Activated CD8-positive, alpha-beta memory T cell treated with anti-CD3 and anti-CD28 coated beads for 1 hour (primary cell): ENCODE measurements at places on chromosomes 4 and X.

DNA sequence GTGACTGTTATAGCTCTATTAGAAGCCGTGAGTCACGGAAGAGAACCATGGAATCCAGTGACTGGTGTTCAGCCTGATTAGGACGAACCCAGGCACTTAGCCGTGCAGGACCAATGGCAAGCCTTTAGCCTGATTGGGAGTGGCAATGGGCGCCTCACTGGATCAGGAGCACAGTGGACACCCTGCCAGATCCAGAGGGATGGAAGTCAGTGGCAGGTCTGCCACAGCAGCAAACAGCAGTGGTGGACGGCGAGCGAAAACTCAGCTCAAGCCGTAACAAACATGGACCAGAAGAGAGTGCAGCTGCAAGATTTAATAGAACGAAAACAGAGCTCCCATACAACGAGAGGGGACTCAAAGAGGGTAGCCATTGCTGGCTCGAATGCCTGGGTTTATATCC lies 1326.5 kb downstream of the ADGRL3 start:
- DNase-seq: no peak

- no peak for DNase-seq
Observed at GRCh38 chr4:184402239-184402638, 72.1 kb downstream of the IRF2 start.

GRCh38 chr4:120003193-120003592 lies 63.5 kb downstream of the MAD2L1 start:
- no peak for DNase-seq

- DNase-seq: no peak
Observed at GRCh38 chr4:71360844-71361243, 22.0 kb downstream of the SLC4A4 start.

DNA sequence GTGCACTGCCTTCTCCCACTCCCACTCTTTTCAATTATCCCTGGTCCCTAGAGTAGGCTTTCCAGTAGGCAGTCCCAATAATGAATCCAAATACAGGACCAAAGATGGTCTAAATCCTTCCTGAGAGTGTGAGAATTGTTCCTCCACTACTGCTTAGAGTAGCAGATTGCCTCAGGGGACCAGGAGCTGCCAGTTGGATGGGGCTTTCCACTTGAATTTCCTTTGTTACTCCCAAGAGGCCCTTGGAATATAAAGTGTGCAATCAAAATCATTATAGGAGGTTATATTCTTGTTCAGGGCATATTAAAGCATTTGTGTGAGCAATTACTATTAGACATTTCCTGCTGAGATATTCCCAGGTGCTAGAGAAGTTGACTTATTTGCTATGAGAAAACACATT lies 156.6 kb upstream of the TLL1 start:
- no peak for DNase-seq

GRCh38 chr4:165656829-165657490 lies 216.1 kb upstream of the TLL1 start:
- DNase-seq: no peak

DNA sequence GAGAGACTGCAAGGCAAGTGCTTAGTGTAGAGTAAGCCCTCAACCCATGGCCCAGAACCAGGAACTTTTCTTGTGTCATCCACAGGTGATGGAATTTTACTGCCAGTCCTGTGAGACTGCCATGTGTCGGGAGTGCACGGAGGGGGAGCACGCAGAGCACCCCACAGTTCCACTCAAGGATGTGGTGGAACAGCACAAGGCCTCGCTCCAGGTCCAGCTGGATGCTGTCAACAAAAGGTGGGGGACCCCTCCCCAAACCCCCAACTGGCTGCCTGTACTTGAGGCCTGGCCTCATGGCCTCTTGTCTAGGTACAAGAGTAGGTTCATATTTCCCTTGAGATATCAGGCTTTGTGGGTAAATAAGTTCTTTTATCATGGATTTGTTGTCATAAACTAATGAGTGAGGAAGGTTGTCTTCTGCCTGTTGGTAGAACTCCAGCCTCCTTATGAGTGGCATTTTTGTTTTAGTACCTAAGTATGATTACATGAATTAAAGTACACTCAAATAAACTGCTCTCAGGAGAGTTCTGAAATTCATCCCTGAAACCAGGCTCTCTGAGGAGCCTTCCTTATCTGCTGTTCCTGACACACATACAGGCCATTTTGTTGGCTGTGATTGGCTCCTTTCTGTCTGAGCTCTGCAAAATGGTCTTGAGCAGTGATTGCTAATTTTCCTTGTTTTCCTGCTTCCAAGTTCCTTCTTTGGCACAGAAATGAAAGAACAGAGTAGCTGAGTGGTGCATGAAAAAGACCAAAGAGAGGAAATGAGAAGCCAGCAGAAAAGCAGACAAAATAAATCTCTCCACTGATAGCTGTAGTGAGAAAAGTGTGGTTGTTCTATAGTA lies 51.4 kb upstream of the MND1 start:
- DNase-seq: no peak

DNA sequence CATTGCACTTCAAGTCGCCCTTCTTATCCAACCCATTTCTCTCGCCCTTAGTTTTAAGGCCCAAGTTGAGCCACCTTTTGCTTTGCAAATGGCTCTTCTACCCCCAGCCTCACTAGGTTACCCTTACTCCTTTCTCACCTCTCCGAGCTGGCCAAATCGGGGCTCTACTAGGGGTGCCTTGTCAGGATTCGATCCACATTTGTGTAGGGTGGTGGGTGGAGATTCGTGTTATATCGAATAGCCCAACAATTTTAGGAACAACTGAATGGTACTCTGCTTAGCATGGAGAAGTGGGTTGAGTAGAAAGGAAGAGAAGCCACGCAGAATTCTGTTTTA lies 3.5 kb downstream of the SLIT2 start:
- no peak for DNase-seq

DNA sequence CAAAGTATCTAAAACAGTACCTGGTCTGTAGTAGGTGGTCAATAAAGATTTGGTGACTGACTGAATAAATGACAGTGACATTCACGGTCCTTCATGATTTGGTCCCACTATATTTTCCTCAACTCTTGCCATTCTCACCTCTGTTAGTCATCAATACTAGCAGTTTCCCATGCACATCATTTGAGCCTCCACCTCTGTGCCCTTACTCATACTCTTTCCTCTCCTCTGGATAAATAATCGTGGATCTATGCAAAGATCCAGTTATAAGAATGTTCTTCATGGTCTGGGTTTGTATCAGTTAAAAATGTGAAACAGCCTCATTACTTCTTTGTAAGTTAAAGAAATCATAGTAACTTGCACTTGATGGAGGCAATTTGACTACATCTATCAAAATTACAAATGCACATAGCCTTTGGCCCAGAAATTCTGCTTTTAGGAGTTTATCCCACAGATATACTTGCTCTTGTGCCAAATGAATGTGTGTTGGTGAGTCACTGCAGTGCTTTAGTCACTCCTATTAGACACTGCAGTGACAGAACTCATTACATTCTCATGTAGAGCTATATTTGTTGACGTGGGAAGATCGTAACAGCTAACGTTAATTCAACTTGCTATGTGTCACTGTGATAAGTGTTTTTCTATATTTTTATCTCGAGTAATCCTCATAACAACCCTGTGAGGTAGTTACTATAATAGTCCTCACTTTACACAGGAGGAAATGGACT lies 121.9 kb upstream of the SMIM10 start:
- no peak for DNase-seq

DNA sequence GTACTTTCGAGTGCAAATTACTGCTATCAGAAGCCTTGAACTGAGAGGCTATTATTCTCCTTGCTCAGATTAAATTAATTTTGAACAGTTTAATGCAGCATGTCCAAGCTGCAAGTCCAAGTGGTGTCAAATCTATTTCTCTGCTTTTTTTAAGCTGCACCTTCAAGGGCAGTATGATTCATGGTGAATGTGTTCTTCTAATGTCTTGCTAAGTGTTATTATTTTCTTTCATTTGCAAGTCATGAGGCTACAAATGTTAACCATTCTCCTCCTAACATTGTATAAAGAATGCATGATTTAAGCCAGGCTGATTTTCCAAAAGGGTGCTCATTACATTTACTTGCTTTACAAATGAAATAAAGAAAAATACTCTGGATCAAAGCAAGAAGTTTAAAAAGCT lies 200.4 kb downstream of the TEX13C start:
- no peak for DNase-seq

DNA sequence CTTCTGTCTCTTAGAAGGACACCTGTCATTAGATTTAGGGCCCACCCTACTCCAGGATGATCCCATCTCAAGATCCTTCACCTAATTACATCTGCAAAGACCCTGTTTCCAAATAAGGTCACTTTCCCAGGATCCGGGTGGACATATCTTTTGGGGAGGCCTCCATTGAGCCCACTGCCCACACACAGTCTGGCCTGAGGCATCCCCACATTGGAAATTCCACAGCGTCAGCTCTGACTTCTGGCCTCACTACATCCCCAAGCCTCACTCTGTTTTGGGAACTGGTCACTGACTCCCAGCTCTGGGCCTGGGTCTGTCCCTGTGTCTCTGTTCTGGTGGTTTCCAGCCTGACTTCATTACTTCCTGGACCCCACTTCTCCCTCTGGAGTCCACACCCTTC lies 285.5 kb downstream of the CRLF2 start:
- no peak for DNase-seq

GRCh38 chr4:128863312-128864075 lies 54.0 kb downstream of the JADE1 start:
- peak; percentile 49 for DNase-seq

DNA sequence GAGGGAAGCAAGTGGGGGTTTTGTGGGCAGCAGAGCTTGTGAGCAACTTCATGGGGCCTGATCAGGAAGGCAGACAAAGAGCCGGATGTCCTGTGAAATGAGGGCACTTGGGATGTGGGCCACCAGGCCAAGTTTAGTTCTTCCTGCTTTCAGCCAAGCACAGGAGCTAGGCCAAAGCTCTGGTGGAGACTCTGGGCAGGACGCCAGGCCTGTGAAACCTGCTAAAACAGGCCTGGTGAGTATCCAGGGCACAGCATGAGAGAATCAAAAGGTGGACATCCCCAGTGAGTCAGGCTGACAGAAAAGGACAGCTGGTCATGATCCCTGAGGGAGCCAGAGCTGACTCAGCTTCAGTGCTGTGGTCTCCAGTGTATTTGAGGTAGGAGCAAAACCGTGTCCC lies 95.7 kb downstream of the NPNT start:
- DNase-seq: no peak

DNA sequence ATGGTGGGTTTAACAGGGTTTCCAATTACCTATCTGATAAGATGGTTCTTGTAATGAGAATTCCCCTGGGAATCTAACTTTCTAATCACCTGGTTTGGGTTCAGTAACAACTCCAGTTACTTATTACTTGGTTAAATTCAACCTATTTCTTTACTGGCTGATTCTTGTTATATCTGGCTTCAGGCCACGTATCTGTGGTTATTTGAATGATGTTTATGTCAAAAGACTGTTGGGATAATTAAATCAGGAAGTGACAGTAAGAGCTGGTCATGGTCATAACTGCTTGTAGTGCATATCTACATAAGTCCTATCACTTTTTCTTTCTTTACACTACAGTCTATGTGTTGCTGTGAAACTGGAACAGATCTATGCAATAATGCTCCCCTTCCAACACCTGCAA lies 108.1 kb downstream of the MID1 start:
- no peak for DNase-seq

DNA sequence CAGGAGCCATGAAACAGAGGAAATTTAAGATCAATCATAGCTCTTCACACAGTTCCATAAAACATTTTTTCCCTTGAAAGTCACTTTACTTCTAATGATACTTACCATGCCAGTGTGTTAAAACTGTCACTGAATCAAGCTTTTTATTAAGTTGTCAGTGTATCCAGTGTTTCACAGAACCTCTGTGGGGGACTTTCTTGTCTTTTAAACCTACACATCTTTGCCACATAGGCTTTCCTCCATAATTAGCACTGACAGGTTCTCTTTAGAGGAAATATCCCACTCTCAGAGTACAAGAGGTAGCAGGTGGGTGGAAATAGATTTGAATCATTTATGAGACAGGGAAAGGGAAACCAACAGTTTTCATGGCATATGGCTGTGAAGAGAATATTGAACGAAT lies 25.8 kb upstream of the DYNLT3 start:
- DNase-seq: no peak

GRCh38 chr4:56301181-56301996 lies 85.9 kb downstream of the AASDH start:
- no peak for DNase-seq
